Activated T-helper 1 cell treated with Interleukin-2 at 50 U/mL for 16 hours (primary cell): ENCODE measurements at places on chromosomes 3 and 15.

DNA sequence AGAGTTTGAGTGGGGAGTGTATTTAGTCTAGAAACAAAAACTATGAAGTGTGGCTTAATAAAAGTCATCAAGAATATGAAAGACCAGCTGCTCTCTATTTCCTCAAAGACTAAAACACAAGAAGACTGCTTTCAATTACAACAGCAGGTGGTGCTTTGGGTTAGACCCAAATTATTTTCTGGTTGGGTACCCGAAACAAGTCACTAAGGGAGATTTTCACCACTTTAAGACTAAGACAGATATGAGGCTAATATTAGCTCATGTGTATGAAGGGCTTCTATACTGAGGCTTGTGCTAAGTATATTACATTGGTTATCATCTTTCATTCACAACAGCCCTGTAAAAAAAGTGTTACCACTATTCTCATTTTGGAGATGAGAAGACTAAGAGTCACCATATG, 43.1 kb downstream of the COL8A1 start:
- no peak for DNase-seq

DNA sequence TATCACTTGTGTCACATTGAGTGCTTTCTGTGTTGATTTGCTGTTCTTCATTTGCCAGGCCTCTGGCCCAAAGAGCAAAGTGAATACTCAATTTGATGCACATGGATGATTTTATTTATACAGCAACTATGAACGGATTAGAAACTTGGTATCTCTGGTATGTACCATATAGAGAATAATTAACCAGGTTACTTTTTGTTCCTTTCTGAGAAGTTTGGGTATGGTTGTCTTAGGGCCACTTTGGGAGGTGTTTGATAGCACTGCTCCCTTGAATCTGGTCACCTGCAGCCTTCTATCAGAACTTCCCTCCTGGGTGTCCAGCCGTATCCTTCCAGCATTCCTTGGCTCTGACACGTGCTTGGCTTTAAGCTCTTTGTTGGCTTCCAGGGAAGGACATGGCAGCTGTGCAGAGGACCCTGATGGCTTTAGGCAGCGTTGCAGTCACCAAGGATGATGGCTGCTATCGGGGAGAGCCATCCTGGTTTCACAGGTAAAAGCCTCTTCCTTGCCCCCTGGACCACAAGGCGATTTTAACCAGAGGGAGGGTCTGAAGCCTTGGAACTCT, 12.7 kb downstream of the TAGLN3 start:
- no peak for DNase-seq

DNA sequence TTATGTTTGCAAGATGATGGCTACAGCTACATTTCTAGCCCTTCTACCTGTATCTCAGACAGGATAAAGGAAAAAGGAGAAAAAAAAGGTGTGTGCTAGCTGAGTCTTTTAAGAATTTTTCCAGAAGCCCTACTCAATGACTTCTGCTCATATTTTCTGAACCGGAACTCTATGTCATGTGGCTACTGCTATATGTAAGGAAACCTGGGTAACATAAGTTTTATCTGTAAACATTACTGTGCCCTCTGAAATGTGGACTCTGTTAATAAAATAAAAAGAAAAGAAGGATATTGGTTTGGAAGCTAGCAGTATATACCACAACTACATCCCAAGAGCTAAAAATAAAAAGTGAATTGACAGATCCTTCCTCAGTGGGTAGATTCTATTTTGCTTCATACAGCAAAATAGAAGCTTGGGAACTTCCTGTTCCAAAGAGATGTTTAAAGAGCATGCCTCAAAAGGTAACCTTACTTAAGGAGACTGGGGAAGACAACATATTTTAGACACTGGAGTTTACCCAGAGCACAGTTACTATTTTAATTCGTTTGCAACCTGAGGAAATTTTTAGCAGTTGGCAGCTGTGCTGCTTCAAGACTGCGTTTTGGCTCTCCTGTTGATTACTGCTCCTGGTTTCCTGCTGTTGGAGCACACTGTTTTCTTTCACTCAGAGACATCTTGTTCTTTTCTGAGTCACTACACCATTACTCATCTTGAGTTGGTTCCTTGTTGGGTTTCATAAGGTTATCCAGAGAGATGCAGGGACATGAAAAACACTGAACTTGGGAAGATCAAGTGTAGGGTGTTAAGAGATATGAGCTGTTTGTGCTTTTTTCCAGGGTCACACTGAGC, 280.7 kb downstream of the NFKBIZ start:
- no peak for DNase-seq

GRCh38 chr15:36755341-36756000, 176.0 kb downstream of the CDIN1 start:
- DNase-seq: no peak

DNA sequence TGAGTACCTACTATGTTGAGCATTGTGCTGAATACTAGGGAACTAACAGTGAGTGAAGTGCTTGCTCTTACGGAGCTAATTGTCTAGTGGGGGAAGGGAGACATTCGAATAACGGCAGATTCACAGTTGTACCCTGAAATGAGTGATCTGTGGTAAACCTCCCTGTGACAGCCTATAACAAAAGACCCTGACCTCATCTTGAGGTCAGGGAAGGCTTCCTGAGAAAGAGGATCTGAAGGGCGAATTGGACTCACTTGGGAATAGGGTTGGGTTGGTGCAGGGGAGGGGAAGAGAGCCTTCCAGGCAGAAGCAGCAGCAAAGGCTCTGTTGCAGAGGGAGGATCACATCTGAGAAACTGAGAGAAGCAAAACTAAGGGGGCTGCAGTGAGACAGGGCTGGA, 13.2 kb downstream of the HPS3 start:
- DNase-seq: no peak

- no peak for DNase-seq
Observed at GRCh38 chr15:57335719-57336118, 40.6 kb upstream of the CGNL1 start.
